ENCODE measurements at places on chromosomes 5 and 9.

- DNase-seq = no peak
These were observed 264.4 kb upstream of the MSX2 start for GRCh38 chr5:174459832-174460448.

DNA sequence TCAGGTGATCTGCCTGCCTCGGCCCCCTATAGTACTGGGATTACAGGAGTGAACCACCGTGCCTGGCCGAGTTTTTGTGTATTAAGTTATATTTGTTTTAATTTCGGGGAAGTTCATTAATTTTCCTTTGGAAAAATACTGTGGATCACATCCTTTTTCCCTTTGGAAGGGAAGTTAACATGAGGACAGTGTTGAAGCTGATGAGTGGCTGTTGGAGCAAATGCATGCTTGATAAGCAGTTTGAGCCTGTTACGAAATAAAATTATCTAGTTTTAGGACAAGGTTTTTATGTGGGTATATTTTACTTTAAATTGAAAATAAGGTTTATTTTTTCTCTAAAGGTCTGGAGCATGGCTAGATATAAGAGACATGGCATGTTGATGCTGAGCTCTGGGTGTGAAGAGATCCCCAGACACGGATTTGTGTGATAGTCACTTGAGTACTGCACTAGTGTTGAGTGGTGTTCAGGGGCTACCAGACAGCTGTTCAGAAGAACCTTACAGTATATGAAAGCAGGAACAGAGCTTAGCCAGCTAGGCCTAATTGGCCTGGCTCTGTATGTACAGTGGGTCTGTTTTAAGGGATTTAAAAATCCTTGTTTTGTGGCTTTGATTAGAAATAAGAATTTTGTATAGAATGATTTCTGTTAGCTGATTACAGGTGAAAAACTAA is 17.4 kb downstream of the LMNB1 start:
- no peak for DNase-seq

DNA sequence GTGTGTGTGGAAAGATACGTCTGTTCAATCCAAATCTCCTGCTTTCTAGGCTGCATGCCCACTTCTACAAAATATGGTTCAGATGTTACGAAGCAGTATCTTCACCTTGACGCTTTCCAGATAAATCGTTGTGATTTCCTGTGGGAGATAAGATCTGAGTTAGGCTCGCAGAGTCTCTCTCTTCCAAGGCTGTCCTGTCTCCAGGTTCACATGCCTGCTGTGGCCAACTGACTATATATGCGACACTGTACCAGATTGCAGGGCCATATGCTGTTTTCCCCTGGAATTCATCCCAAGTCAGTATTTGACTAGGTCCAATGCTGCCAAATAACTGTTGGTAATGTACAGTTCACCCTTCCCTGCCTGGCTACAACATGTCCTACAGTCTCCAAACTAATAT is 47.9 kb downstream of the TMEM252 start:
- no peak for DNase-seq

- DNase-seq = no peak
These were observed 30.3 kb downstream of the FAM240B start for GRCh38 chr9:38689678-38690077.

- no peak for DNase-seq
These were observed 84.8 kb upstream of the ZBTB43 start for GRCh38 chr9:126720036-126720435.

DNA sequence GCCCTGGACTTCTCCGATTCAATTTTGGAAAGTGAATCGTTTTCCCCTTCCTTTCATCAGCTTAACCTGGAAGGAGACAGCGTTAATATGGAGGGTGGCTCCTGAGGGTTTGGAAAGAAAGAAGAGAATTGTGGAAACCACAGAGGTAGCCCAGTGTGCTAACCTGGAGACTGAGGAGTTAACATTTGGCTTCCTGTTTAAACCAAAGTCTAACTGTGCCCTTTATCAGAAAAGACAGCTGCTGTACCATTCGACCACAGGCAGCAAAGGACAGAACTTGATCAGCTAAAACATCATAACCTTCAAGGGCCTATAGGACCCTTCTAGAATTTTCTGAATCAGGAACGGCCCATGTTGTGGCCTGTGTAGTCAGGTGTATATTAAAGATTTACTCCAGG is 735 bp downstream of the IDNK start:
- DNase-seq = no peak

DNA sequence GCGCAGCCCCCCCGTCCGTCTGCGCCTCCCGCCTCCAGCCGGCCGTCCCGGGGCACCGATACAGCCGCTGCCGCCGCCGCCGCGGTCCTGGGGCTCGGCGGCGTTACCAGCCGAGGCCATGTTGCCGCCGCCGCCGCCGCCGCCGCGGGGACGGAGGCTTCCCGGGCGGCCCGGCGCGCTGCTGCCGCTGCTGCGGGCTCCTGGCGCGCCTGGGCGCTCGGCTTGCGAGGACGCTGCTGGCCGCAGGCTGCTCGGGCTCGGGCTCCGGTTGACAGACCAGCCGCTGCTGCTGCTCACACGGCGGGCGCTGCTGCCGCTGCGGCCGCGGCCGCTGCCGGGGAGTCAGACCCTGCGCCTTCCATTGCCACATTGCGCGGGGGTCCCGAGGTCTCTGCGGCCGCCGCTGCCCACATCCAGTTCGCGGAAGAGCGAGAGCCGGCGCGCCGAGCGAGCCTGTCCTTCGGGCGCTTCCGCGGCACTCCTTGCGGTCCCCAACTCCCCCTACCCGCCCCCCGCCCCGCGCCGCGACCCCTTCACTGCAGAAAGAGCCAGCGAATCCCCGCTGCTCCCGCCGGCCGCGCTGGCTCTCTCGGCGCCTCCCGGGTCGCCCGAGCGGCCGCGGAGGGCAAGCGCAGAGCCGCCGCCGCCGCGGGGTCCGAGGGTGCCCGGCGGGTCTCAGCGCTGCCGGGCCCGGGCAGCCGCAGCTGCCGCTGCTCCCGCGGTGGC is 8.4 kb downstream of the PTCH1 start:
- DNase-seq = no peak

DNA sequence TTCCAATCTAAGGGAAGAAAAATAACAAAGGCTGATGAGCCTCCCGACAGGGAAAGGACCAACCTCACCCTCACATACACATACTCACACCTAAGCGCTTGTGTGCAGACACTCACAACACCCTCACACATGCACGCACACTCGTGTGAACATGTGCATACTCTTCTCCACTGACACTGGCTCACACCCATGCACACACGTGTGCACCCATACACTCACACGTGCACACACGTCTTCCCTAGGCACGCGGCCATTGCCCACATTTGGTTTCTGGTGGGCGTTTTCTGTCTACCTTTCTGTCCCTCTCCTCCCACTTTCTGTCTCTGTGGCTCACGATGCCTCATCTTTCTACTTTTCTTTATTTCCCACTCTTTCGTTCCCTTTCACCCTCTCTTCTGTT is 169.7 kb upstream of the MVB12B start:
- no peak for DNase-seq

- DNase-seq = no peak
These were observed 13.9 kb downstream of the SLC23A1 start for GRCh38 chr5:139369181-139369580.

DNA sequence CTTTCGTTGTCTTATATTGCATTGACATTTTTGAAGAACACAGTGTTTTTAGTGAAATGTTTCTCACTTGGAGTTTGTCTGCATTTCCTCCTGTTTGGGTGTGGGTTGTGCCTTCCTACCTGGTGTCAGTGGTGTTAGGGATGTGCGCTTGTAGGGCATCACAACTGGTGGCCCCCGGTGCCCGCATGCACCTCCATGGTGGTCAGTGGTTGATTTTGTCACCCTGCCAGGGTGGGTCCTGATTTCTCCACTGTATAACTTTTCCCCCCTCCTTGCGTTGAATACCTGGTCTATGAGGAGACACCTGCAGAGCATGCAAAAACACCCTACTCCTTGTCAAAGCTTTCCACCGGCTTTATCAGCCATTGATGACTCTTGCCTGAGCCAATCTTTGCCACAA is 132.9 kb downstream of the BARX1 start:
- no peak for DNase-seq
